ENCODE measurements at places on chromosomes 16 and 17. TPM values are rescaled to one million over a fixed set of nuclear protein-coding genes. Genes with fewer than 3 reads are reported as not detected.

SLC6A2 gene
- total RNA-seq, result not detected

DNA sequence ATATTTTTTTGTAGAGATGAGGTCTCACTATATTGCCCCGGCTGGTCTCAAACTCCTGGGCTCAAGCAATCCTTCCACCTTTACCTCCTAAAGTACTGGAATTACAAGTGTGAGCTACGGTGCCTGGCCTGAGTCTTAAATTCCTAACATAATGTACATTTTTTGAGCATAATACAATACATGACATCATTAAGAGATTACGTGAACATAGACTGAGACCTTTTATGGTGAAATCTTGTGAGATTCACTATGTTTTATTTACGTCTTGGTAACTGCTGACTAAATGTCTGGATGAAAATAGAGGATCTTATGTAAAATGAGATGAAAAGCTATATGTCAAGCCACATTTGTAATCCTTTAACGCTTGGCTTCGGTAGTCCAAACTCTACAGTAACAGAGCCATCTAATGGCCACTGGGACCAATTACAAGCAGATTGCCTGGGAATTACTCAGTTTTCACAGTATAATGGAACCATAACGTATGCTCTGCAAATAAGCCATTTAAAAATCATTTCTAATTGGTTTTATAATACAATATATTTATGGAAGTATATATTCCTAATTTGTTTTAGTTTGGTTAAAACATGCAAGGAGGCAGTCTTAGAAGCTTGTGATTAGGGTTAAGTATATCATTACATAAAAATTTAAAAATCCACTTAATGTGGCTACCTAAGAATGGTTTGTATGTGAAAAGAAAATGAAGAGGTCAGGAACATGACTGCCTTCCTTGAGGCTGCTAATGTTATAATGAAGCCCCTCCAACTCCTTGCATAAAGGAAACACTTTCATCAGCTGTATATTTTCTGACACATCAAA, 8.1 kb upstream of the EFCAB13 start:
- DNase-seq, result no peak

ST6GALNAC2 gene
- total RNA-seq, result 1.9 TPM

DNA sequence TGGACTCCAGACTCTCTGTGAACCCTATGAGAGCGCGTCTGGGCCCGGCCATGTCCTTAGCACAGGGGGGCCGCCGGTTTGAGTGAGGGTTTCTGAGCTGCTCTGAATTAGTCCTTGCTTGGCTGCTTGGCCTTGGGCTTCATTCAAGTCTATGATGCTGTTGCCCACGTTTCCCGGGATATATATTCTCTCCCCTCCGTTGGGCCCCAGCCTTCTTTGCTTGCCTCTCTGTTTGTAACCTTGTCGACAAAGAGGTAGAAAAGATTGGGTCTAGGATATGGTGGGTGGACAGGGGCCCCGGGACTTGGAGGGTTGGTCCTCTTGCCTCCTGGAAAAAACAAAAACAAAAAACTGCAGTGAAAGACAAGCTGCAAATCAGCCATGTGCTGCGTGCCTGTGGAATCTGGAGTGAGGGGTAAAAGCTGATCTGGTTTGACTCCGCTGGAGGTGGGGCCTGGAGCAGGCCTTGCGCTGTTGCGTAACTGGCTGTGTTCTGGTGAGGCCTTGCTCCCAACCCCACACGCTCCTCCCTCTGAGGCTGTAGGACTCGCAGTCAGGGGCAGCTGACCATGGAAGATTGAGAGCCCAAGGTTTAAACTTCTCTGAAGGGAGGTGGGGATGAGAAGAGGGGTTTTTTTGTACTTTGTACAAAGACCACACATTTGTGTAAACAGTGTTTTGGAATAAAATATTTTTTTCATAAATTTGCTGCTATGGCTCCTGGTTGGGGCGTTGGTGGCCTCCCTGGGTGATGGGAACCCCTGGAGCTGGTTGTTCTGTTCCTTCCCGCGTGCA, 23.1 kb downstream of the STAT5A start:
- no peak for DNase-seq

SCARF1 gene
- 0.64 TPM for total RNA-seq

CHST4 gene
- not detected for total RNA-seq

DNA sequence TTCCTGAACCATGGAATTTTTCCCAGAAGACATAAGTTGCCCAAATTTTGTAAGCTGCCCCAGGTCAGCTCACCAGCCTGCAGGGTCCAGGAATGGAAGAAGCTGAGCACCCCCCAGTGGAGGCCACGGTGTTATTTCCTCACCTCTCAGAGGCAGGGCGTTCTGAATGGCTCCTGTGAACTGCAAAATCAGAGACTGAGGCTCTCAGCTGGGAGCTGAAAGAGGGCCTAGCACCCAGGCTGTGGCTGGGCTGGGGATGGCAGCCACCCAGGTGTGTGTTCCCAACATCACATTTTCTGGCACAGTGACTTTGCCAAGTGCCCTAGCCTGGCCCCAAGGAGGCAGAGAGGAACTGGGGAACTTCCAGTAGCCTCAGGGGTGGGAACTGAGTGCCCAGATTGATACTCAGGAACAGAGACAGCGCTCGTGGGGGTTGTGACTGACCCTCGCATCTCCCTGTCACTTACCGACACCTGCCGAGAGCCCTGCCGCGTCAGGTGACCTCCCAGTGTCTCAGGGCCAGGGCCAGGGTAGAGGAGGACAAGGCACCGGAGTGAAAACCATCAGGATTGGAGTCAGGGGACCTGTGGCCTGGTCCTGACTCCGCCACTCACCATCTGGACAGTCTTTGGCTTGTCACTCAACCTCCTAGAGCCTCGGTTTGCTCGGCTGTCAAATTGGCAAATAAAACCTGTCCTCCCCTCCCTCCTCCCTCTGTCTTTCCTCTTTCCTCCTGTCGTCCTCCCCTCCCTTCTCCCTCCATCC, 11.3 kb downstream of the CACNG4 start:
- DNase-seq, result no peak

SECTM1 gene
- 24.1 TPM for total RNA-seq

DNA sequence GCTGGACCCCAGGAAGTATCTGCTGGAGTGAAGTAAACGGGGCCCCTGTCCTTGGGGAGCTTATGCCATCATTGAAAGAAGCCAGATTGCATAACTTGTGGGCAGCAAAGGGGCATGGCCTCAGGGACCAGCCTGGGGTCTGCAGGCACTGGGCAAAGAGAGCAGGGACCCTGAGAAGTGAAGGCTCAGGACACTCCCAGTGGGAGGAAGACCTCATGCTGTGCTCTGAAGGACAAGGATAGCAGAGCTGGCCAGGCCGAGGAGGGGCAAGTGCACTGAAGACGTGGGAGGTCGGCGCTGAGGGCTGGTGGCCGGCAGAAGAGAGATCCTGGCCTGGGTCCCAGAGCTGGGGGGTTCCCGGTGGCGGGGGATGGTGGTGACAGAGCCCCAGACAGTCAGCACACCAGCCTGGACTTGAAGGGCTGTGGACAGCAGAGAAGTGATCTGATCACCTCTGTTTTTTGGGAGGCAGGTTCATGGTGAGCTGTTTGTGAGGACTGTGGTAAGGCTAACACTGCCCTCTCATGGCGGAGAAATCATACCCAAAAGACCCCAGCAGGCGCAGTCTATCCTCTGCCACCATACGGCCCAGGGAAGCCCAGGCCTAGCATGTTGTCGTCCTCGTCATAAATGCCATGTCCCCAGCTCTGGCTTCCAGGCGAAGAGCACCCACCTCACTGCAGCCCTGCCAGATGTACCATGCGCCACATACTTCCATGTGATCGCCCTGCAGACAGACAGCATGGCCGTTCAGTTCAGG, 7.1 kb upstream of the CNP start:
- DNase-seq, result no peak

GRCh38 chr16:31298958-31299357, 39.2 kb downstream of the ITGAM start:
- no peak for DNase-seq

DNA sequence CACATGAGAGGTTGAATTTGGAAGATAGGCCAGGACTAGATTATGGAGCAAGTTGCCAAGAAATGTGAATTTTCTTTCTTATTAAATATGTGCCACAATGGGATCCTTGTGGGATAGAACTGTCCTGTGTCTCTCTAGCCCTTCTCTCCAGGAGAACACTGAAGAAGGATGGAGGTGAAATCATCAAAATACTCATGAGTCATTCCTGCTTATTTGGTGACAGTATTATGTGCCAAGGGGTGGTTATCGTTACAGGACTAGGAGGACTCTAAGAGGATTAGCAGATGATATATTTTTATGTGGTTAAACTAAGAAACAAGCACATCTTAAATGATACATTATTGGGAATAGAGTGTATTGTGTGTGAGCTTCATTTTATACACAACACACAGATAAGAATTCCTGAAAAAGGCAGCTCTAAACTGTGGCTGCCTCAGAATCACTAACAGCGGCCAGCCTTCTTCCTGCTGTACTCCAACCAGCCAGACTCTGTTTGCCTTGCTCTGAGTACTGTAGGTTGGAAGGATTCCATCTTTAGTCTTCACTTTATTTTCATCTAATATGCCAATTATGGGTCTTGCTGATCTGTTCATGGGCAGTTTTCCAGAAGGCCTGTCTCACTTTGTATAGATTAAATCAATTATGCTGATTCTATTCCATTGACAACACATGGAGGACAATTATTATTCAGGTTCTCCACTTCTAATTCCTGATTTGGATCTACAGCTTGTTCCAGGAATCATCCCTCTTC, 325.8 kb downstream of the ABCC12 start:
- peak; percentile 19 for DNase-seq

PTRH2 gene
- total RNA-seq, result 19.6 TPM

Data from osteocyte (in vitro differentiated cells).